Brain pericyte (primary cell): ENCODE measurements at places on chromosomes 5 and 9.

GRCh38 chr5:32170303-32171151 lies 3.6 kb downstream of the GOLPH3 start:
- no peak for DNase-seq

GRCh38 chr5:140113180-140113698 lies 670 bp upstream of the PURA start:
- DNase-seq, result no peak

DNA sequence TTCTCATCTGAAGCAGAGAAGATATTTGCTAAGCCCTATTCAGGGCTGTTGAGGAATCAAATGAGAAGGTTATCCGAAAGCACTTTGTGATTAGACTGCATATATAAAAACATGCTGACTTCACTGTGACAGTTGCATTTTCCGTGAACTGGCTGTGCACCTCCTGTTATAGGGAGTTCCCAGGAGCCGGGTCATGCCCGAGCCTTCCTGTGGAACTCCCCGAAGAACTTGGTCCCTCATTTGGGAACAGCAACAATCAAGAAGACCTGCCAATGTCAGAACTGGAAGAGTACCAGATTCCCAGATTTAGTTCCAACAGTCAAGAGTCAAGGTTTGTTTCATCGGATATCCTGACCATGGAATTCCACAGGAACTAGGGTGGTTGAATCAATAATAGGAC lies 130.4 kb upstream of the RAI14 start:
- no peak for DNase-seq

- no peak for DNase-seq
Observed at GRCh38 chr5:38997591-38997990, 76.6 kb downstream of the RICTOR start.

DNA sequence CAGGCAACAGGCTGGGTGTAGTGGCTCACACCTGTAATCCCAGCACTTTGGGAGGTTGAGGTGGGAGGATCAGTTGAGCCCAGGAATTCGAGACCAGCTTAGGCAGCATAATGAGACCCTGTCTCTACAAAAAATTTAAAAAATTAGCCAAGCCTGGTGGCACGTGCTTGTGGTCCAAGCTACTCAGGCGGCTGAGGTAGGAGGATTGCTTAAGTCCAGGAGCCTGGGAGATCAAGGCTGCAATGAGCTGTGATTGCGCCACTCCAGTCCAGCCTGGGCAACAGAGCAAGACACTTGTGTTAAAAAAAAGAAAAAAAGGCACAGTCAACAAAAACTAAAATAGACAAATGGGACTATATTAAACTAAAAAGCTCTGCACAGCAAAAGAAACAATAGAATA lies 29.3 kb downstream of the ATP6V0E1 start:
- DNase-seq, result no peak

GRCh38 chr5:164353155-164353554 lies 847.7 kb downstream of the MAT2B start:
- no peak for DNase-seq

DNA sequence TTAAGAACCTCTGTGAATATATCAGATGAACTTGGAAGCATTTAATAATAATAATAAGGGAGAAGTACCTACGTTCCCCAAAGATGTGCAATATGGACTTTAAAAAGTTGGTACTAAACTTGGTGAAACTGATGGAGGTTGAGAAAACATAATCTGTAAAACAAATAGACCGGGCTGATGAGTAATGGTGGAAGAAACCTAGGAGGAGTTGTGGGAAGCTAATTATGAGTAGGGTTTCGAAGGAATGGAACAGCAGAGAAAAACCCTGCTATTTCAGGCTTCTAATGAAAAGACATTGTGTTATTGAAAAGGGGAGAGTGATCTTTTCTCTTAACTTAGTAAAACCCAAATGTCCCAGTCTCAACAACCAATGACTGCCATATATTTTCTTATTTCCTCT lies 229.3 kb downstream of the PCSK1 start:
- no peak for DNase-seq

DNA sequence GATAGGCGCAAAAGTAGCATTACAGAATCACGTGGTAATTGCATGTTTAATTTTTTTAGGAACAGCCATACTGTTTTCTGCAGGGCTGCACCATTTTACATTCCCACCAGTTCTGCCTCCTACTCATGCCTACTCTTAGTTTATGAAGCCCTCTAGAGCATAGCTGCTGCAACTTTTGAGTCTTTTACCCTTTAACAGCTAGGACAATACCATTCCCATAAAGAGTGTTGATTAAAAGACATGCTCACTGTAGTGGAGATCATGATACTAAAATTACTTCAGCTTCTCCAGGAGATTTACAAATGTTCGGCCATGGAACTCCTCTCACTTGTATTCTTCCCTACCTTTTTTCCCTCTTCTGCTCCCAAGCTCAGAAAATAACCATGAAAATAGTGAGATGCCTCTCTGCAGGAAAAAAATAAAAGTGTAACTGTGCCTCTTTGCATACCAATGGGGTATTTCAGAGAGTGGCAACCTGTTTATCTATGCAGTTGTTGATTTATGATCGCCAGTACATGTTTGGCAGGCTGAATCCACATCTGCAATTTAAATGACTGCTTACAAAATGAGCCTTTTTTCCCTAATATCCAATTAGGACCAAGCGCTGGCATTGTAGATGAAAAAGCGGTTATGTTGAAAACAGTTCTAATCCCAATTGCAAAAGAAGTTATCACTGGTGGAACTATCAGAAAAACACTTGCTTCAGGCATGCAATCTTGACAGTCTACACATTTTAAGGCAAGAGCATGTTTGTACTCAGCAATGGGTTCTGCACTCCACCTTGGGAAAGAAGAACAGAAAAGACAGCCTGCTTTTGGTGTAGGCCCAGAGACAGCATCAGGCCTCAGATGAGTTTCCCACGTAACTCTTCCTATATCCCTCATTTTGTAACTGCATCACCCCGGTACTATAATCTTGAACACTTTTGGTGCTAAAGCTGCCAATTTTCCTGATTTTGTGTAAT lies 131.1 kb downstream of the ADAMTSL1 start:
- no peak for DNase-seq

DNA sequence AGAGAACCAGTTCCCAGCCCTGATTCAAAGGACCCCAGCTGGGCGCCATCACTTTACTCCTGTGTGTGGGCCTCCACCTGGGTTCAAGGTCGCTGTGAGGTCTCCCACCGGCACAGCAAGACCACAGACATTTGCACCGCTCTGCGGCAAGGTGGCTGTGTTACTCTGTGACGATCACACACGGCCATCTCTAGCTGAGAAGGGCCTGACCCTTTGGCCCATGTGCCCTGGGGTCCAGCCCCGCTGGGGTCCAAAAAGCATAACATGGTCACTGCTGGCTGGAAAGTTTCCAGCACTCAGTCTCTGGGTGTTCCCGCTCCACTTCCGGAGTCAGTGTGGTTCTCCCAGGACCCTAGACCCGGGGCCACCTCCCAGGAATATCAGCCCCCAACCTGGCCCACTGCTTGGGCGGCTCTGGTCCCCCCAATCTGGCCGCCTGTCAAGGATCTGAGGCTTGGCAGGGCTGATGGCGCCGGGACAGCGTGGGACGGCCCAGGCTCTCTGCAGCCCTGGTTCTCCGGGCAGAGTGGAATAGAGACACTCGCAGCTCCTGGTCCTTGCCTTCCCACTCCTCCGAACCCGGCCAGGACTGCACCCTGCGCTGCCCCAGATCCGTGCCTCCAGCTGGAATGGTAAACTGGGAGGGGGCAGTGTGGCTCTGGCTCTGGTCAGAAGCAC lies 3.9 kb upstream of the LMX1B start:
- no peak for DNase-seq

DNA sequence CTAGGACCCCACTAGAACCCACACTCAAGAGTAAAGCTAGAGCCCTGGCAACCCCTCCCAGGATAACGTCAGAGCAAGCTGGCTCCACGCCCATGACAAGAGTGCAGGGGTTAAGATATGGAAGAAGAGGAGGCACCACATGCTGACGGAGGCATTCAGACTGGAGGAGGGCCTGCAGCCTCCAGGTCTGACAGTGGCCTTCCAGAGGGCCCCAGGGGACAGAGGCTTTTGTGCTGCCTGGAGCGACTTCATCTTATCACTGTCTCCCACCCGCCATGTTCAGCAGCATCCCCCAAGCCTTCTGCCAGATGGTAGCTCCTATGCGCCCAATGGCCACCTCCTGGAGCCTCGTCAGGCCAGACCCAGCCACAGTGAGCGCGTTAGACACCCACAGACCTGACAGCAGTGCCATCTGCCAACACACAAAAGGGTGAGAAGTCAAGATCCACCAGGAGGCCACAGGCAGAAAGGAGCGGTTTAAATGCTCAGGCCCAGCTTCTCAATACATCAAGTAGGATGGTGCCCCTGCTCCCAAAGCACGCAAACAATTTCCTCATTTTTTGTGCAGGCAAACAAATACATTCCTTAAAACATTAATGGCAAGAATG lies 65.8 kb downstream of the C5orf15 start:
- DNase-seq, result no peak

- DNase-seq, result no peak
Observed at GRCh38 chr5:50501491-50502228, 60.6 kb upstream of the EMB start.

DNA sequence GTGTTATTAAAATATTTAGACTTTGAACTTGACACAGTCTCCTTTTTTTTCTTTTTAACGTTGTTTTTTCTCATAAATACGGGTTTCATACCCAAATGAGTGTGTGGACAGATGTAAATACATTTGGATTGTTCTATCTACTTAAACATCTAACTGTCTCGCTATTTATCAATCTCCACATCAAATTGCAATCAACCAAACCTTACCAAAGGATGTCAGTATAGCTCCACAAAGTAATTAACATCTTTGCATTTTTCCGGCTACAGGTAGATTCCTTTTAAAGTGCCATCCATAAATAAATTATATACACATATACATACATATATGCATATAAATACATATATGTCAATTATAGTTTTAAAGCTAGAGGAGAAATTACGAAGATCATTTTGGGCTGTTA lies 705 bp upstream of the CDH10 start:
- DNase-seq, result no peak

DNA sequence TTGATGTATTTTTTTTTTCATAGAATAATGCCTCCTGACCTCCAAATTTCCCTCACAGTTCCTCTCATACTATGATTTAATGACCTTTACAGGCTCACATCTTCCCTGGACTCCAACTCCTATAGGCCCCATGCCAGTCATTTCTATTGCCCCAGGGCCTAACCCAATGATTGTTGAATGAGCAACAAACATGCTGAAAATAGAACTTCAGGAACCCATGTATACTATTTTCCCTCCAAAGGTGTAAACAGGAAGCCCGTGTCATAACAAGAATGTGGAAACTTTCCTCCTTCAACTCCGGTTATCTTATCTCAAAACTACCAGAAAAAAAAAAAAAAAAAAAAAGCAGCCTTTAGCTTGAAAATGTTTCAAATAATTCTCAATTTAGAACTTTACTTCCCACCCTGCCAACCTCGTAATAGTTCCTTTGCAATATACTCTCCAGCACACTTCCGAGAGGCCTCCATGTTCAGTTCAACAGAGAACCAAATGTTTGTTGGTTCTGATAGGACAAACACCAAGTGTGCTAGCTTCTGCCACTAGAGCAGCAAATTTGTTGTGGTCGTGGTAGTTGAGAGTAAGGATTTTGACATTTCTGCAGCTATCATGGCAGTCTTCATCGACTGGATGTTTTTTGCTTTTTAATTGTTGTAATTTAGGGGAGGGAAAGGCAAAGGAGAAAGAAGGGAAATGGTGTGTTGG lies 25.8 kb downstream of the TRPM6 start:
- DNase-seq, result no peak
